ENCODE measurements at places on chromosomes 5 and 9.

DNA sequence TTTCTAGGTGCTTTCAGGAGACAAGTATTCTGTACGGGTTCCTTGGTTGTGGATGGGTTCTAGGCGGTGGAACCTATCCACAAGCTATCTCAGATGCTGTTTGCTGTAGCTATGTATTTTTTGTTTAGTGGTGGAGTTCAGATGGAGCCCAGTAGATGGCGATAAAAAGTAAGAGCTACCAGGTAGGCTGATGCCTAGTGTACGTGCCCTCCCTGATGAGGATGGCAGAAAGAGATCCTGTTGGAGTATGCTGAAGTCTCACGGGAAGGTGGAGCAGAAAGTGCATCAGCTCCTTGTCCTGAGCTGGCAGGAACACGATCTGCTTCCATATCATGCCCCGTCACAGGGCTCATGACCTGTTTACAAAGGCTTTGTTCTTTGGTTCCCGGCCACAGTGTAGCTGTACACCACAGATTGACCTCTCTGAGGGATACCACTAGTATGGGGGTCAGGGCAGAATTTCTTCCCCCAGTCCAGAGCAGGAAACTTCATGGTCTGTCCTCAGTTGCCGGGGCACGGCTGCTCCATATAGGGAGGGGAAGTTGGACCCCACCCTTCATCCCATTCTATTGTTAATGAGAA lies 12.6 kb upstream of the UGT3A2 start:
- no peak for DNase-seq

DNA sequence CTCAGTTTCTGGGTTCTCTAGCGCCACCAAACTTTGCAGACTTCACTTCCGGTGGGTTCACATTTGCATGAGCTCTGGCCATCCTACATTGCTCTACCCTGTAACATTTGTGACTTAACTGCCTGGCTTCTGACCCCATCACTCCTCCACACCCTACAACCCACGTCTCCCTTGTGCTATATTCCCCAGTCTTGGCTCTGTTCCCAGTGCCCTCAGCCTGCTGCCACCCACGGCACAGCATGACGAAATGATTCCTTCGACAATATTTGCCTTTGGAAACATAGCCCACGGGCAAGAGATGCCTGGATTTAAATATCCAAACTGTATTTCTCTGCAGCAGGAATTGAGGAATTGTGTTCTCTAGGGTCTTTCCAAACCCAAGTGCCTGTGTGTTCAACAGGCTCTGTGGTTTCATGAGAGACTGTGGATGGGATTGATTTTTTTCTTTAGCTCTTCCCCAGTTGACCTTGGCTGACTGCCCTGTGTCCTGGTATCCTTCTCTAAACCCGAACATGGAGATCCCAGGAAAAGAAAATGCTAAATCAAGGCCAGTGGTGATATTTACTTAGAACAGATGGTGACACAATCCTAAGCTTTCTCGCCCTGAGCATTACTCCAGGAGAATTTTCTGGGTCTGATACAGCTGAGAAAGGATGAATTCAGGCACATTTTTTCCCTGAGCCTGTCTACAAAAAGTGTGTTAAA lies 44.4 kb upstream of the GRIA1 start:
- DNase-seq = no peak

- no peak for DNase-seq
Measured at GRCh38 chr9:1002678-1003077, 26.2 kb downstream of the DMRT3 start.

- no peak for DNase-seq
Measured at GRCh38 chr5:15844871-15845270, 334.7 kb downstream of the MARCHF11 start.

DNA sequence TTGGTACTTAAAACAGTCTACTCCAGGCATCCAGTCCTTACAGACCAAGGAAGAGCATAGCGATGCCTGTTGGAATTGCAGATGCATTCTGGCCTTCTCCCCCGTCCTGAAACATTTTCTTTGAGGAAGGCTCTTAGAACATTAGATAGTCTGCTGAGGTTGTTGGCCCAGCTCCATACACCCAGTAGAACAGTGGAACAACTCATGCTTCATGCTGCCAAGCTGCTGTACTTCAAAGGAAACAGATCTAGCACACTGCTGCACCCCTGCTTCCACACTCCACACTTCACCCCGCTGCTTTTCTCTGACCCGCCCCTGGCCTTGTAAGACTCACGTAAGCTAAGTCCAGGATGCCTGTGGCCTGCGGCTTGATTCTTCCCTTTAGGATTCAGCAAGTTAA lies 33.4 kb upstream of the NCS1 start:
- DNase-seq = no peak

- no peak for DNase-seq
Measured at GRCh38 chr5:35852084-35852734, 4.5 kb upstream of the IL7R start.

DNA sequence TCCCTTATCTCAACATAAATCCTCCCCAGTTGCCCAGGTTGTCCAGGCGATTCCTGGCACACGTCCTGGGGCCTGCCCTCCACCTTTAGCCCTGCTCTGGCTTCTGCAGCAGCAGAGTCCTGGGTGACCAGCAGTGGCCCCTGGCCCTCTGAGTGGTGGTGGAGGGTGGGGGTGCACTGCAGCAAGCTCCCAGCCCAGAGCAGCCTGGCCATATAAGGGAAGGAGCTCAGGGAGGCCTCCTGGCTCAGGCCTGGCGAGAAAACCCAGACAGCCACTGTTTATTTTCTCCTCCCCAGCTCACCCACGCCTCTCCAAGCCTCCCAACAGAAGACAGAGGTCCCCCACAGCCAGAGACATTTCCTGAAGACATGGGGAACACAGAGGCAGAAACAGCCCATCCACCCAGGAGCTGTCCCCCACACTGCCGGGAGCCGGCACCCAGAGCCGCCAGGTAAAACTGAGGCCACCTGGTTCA lies 44.7 kb upstream of the IL17B start:
- DNase-seq = no peak

DNA sequence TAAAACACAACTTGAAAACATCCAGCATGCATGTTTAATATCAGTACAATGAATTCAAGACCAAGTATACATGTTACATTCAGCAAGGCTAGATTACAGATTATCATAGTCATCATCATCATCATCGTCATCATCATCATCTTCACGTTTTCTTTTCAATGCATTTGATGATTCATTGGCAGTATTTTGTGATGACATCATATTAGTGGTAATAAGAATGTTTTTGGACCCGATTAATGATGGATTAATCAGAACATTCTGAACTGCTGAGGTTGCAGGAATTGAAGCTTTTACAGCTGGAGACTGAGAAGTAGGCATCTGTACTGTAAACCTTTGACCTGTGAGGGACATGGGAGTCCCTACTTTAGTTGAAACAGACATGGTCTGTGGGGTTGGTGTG lies 4.5 kb downstream of the AK6 start:
- DNase-seq = no peak

DNA sequence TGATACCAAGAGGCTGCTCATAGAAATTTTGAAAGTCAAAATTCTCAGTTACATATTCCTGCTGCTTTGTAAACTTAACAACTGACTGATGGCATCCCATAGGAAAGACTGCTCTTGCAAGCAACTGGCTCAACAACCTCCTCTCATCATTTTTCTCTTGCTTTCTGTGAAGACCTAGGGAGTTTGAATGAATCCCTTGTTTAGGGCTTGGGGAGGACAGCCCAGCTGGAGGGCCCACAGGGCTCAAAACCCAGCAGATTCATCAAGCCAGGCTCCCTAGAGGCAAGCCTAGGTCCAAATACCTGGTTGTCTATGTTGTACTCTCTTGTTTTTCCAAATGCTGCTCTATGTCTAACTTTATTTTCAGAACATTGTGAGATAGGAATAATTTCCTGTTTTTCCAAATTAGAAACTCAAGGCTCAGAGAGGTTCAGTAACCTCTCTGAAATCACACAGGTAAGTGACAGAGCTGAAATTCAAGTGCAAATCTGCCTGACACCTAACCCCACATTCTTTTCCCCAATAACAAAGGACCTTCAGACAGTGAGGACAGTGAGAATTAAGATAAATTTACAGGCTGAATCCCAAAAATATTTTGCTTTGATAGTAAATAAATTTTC lies 558.9 kb upstream of the KLF4 start:
- DNase-seq = no peak

DNA sequence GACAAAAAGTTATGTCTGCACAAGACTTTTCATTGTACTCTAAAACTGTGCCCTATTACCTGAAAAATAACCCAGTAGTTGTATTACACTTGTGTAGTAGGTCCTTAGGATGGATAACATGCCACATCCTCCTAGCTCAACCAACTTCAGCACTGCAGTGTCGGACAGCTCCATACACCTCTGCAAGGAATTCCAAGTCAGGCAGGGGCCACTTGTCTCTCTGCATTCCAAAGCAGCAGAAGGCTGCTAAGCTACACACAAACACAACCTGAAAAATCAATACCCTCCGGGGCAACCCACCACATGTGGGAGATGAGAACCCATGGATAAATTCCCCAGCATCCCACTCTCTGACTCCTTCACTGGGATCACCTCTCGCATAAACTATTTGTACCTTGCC lies 50.2 kb downstream of the MED10 start:
- no peak for DNase-seq

- DNase-seq = no peak
Measured at GRCh38 chr5:173496129-173496882, 120.1 kb downstream of the BOD1 start.

DNA sequence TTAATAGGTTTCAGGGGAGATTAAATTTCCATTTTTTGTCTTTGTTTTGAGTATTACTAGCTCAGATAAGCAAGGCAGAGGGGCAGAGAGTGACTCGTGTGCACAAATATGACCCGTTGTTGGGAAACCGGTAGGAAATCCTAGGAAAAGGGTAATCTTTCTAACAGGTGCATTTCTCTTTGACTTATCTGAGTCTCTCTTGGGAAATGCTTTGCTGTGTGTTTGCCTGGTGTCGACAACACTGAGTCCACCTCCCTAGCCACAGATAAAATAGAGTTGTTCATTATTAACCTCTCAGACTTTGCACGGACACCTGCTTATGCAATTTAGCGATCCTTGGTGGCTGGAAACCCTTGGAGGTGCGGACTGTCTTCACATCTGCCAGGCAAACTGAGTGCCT lies 164.2 kb downstream of the FGF1 start:
- no peak for DNase-seq

DNA sequence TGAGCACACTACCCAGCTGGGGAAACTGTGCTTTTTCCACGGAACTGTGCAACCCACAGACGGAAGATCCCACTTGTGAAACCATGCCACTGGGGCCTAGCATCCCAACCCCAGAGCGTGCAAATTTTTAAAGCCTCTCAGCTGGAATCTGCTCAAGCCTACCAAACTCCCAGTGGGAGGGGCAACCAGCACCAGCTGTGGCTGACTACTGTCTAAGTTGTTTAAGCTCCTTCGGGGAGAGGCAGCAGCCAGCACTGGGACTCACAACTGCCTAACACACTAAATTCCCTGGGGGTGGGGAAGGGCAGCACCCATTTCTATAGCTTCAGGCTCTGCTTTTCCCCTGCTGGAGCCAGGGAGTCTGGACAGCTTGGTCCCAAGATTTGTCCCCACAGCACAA lies 287.6 kb upstream of the MSX2 start:
- no peak for DNase-seq

GRCh38 chr5:35626108-35626507 lies 8.4 kb downstream of the SPEF2 start:
- no peak for DNase-seq

- DNase-seq = no peak
Measured at GRCh38 chr5:172052450-172053236, 46.2 kb upstream of the FBXW11 start.

- DNase-seq = no peak
Measured at GRCh38 chr5:1639757-1640156, 116.0 kb upstream of the LPCAT1 start.

- no peak for DNase-seq
Measured at GRCh38 chr5:133214153-133214820, 162.5 kb downstream of the HSPA4 start.

GRCh38 chr9:131670247-131671132 lies 69.4 kb downstream of the RAPGEF1 start:
- no peak for DNase-seq

GRCh38 chr5:79702606-79703380 lies 13.2 kb downstream of the CMYA5 start:
- no peak for DNase-seq

GRCh38 chr9:79526149-79526672 lies 45.6 kb upstream of the TLE4 start:
- DNase-seq = no peak

GRCh38 chr9:94056442-94056974 lies 27.8 kb upstream of the PTPDC1 start:
- DNase-seq = no peak

DNA sequence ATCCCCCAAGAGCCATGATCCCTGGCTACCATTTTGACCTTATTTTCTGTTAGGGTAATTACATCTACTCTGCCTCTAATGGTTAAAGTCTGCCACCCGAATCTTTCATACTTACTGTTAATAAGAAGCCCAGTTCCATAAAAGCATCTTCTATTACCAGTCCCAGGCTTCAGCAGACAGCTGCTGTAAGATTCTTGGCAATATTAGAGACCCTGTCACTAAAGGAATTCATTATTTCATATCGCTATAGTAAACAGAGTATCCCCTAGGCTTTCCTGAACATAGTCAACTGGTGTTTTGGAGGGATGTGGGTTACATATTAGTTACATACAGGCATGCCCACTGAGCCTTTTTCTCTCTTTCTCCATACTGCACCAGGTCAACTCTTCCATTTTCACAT lies 608.7 kb upstream of the SEMA6A start:
- DNase-seq = no peak

- DNase-seq = no peak
Measured at GRCh38 chr9:113940077-113940476, 64.0 kb downstream of the ZNF618 start.

GRCh38 chr5:38207343-38207742 lies 51.0 kb upstream of the EGFLAM start:
- no peak for DNase-seq

GRCh38 chr9:20474496-20474895 lies 147.8 kb downstream of the MLLT3 start:
- no peak for DNase-seq

DNA sequence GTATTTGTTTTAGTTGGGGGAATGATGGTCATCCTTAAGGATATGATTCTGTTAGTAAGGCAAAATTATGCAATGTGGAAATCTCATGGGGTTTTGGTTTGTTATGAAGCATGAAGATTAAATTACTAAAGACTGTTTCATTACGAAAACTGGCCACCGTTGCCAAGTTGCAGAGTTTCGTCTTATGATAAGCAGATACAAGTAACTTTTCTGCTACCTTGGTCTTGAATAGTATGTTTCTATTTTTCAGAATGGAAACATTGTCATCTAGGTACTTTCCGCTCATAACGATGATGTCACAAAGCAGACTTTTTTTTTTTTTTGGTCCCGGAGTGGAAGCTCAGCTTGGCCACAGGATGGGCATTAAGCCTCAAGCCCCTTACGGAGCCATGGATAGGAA lies 4.2 kb downstream of the CCNI2 start:
- no peak for DNase-seq

DNA sequence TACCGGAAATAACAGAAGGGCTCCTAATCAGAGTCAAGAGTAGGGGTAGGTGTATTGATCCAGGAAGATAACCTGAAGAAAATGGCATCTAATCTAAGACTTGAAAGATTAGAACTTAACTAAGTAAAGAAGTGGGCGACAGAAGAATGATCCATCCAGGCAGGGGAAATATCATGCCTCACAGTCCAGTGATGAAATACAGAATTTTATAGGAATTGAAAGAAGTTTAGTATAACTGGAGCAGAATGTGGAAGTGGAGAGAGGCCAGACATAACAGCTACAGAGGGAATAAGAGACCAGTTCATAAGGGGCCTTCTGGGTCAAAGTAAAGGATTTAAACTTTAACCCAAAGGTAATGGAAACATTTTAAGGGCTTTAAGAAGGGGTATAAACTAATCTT lies 42.2 kb downstream of the ERP44 start:
- no peak for DNase-seq

GRCh38 chr5:72376381-72376780 lies 56.2 kb downstream of the PTCD2 start:
- no peak for DNase-seq
